Islet precursor cell (in vitro differentiated cells): ENCODE measurements at places on chromosomes 16 and 17.

DNA sequence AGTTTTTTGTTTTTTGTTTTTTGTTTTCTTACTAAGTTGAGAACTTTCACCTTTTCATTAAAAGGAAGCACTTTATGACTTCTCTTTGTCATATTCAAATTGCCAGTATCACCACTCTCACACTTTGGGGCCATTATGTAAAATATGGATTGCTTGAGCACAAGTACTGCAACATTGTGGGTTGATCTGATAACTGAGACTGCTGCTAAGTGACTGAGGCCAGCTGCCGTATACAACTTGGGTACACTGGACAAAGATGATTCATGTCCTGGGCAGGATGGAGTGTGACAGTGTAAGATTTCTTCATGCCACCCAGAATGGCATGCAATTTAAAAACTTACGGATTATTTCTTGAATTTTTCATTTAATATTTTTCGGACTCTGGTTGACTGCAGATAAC lies 7.8 kb downstream of the TTC19 start:
- DNase-seq = no peak

DNA sequence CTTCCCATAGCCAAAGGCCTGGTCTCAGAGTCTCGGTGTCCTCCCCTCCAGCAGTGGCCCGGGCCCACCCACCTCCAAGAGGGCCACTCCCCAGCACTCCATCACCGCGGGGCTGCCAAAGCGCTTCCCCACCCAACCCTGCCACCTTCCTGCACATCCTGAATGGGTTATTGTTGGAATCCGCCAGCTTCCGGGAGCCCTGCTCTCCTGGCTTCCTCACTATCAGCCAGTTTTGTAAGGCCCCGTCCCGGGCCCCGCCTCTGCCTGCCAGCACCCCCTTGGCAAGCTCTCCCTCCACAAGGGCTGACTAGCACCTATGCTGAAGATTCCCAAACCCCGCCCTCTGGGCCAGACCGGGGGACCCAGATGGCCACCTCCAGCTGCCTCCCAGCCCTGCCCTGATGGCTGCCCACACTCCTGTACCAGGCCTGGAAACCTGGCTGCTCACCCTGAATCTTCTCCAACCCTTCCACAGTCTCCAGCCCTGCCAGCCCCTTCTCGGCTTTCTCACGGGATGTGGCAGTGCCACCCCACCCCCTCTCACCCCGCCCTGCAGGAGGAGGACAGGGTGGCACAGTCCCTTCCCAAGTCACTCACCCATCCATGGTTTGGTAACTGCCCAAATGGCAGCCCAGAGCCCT lies 14.4 kb downstream of the MYBBP1A start:
- no peak for DNase-seq

DNA sequence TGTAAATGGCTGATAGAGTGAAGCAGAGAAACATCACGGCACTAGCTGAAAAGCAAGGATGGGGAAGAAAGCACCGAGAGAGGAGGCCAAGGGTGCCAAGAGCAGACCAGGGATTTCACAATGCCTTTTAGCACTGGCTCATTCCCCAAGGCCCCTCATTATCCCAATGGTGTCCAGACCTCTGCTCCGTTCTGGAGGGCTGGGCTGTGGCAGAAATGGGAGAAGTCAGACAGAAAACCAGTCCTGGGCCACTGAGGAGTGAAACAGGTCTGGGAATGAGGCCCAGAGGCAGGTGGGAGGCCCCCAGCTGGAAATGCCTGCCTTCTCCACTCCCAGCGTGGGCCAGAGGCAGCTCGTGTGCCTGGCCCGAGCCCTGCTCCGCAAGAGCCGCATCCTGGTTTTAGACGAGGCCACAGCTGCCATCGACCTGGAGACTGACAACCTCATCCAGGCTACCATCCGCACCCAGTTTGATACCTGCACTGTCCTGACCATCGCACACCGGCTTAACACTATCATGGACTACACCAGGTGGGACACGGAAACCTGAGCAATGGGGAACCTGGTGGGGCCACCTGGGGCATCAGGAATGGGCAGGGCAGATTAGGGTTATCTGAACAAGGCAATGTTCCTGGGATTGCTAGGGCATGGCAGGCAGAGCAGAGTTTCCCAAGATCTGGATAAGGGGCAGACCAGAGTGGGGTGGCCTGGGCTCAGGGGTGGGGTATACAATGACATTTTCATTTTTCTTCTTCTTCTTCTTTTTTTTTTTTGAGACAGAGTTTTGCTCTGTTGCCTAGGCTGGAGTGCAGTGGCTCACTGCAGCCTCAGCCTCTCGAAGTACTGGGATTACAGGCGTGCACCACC lies 20.3 kb downstream of the ANKRD40 start:
- DNase-seq = peak; percentile 99

DNA sequence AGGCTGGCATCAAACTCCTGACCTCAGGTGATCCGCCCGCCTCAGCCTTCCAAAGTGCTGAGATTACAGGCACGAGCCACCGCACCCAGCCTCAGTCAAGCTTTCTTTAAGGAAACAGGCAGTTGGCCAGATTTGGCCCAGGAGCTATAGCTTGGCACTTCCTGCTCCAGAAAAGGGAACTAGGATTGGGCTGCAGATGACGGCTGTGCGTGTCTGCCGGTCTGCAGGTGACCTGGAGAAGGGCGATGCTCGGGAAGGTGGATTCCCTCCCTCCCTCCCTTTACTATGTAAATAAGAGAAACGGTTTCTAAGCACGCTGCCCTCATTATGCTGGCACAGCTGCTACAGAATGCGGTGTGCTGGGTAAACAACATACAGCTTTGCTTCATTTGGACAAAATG lies 215.9 kb downstream of the RPTOR start:
- peak; percentile 57 for DNase-seq

DNA sequence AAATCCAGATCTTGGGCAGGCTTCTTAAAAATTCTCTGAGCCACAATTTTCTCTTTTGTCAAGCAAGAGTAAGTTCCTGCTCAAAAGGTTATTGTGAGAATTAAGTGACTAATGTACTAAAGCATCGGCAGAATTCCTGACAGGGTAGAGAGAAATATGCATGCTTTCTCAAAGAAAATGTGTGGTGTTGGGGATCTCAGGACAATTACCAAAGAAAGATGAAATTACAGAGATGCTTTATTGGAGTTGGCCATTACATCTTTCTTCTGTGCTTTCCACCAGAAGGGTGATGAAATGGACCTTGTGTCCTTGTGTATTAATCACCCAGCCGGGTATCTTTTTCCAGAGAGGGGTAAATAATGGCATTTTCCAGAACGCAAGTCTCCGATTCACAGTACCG lies 1.7 kb upstream of the USP43 start:
- no peak for DNase-seq
